ENCODE measurements at places on chromosomes 5 and 9. TPM values are rescaled to one million over a fixed set of nuclear protein-coding genes. Genes with fewer than 3 reads are reported as not detected.

PSMB7 gene
- 69.0 TPM for total RNA-seq

GRCh38 chr5:150519978-150520377, 12.0 kb downstream of the NDST1 start:
- no peak for DNase-seq
- no peaks in the 10 kb centered on the region for H3K4me1 ChIP-seq
- H3K36me3 ChIP-seq: no peaks in the 10 kb centered on the region
- no peak overlapping the region for H3K4me3 ChIP-seq
- no peak overlapping the region for H3K27ac ChIP-seq

SYK gene
- 4.3 TPM for total RNA-seq

GRCh38 chr9:131318231-131319085, 28.9 kb downstream of the PLPP7 start:
- H3K4me3 ChIP-seq: no peak overlapping the region
- H3K36me3 ChIP-seq: no peaks in the 10 kb centered on the region
- no peak for DNase-seq

DNA sequence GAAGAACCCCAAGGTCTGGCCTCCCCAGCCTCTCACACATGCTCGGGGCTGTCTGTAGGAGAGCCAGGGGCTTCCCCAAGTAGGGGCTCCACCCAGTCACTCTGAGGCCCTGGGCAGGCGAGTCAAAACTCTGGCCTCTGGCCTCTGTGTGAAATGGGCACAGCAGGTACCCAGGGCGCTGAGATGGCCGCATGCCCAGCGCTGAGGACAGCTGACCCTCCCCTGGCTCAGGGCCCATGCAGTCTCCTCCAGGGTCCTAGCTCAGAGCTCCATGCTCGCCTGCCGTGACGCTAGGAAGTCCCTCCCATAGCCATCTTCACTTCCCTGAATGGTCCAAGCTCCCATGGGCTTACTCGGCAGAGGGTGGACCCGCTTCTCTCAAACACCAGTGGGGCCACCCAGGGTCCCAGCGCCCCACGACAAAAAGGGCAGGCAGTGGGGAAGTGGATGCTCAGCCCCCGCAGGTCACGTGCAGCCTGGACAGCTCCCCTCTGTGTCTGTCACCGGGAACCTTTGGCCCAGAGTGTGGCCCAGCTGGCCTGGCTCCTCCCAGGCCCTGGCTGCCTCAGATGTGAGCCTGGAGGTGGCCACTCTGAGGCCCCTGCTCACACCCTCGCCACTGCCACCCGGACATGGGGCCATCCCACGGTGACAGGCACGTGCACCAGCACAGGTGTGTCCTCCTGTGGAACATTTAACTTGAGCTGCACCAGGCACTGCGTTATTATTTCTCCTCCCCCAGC, 12.2 kb upstream of the VAV2 start:
- no peak for DNase-seq
- no peaks in the 10 kb centered on the region for H3K27me3 ChIP-seq
- H3K36me3 ChIP-seq: no peaks in the 10 kb centered on the region
- H3K4me3 ChIP-seq: no peak overlapping the region
- no peak overlapping the region for H3K27ac ChIP-seq
- H3K4me1 ChIP-seq: no peaks in the 10 kb centered on the region

PLPP1 gene
- 7.2 TPM for total RNA-seq

OGN gene
- 0.41 TPM for total RNA-seq

All from T-cell (primary cell).